Esophagus muscularis mucosa (tissue), 4 donors: ENCODE measurements at places on chromosomes 4 and X. TPM values are rescaled to one million over a fixed set of nuclear protein-coding genes. Genes with fewer than 3 reads are reported as not detected.

DNA sequence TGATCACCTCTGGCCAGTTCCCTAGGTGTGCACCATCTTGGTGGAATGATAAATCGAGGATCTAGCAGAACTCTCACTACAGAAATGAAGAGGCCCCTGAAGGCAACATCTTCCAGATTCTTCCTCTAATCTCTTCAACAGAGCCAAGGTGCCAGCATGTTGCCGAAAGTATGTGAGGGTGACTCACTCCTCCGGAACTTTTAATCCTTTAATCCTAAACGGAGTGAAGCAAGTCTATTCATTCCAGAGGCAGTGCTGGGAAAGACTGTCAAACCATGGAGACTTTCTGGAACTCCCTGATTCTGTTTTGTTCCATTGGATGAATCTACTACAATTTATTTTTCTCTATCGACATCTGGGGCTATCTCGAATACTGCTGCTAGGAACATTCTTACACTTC is 68.7 kb downstream of the SUPT20HL2 start:
- no peak for DNase-seq
- H3K27ac ChIP-seq = peak overlapping the region; percentile 31
- peaks cover 11% of the 10 kb centered on the region for H3K4me1 ChIP-seq

DNA sequence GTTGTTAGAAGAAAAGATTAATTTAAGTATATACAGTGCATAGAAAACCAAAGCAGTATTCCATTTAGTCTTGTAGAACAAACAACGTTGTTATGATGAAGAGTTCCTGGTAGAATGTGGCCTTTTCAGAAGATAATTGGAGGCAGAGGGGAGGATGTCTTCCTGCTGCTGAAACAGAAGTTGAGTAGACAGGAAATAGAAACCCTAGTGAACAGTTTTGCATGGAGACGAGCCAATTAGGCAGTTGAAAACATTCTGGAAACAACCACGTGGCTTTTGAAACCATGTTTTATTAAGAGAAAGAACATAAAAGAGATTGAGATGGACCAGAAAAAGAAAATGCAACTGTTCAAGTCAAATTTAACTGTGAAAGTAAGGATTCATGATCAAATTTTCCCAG is 325.2 kb downstream of the CAMK2D start:
- H3K4me3 ChIP-seq = no peak overlapping the region
- H3K36me3 ChIP-seq = no peaks in the 10 kb centered on the region
- peak overlapping the region; percentile 50 for H3K27ac ChIP-seq
- no peak for DNase-seq
- no peaks in the 10 kb centered on the region for H3K27me3 ChIP-seq
- H3K4me1 ChIP-seq = peaks cover 28% of the 10 kb centered on the region

DNA sequence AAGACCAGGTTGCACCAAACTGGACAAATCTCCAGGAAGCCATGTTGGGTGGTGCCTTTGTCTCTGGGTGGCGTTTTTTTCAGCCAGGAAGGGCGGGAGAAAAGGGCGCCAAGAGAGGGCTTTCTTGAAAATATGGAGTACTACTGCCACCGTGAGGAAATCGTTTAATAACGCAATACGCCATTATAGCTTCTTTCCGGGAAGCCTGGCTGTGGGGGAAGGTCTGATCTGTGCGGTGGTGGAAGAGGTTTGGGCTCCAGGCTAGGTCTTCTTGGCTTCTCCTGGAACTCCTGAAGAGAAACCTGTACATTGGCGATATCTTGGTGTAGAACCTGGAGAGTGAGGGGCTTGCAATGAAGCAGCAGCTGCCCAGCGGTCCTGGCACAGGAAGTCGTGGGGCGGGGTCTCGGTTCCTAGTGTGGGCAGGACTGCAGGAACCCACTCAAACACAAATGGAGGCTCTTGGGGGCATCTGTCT is 202.7 kb downstream of the OR13H1 start:
- peaks cover 4% of the 10 kb centered on the region for H3K4me1 ChIP-seq
- H3K4me3 ChIP-seq = peak overlapping the region; percentile 61
- no peak for DNase-seq

- no peaks in the 10 kb centered on the region for H3K27me3 ChIP-seq
- no peak overlapping the region for H3K4me3 ChIP-seq
- DNase-seq = no peak
- no peaks in the 10 kb centered on the region for H3K36me3 ChIP-seq
- H3K27ac ChIP-seq = no peak overlapping the region
- H3K4me1 ChIP-seq = no peaks in the 10 kb centered on the region
Measured at GRCh38 chr4:156378033-156378665, 424.5 kb upstream of the CTSO start.

DNA sequence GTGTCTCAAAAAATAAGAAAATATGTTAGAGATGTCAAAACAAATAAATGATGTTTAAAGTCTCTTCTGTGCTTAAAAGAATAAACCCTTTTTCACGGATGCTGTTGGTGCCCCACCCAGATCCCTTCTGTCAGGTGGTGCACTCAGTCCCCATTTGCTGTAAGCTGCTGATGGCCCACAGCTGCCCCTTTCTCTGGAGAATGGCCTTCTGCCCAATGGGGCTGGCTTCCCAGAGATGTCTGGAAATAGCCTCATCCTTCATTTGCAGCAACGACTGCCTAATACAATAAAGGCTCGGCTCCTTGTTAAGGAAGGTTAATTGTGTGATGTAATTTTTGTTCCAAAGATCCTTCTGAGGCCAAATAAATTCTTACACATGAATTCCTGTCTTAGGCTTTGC is 31.8 kb downstream of the ETNPPL start:
- DNase-seq = no peak
- no peaks in the 10 kb centered on the region for H3K4me1 ChIP-seq
- H3K4me3 ChIP-seq = no peak overlapping the region
- no peaks in the 10 kb centered on the region for H3K36me3 ChIP-seq
- no peaks in the 10 kb centered on the region for H3K27me3 ChIP-seq

GRCh38 chr4:100079264-100079663 is 111.0 kb downstream of the DDIT4L start:
- H3K4me3 ChIP-seq = no peak overlapping the region
- no peaks in the 10 kb centered on the region for H3K4me1 ChIP-seq
- H3K27me3 ChIP-seq = no peaks in the 10 kb centered on the region
- DNase-seq = no peak

GRCh38 chr4:181364504-181364903 is 878.7 kb upstream of the TENM3 start:
- no peaks in the 10 kb centered on the region for H3K36me3 ChIP-seq
- H3K27me3 ChIP-seq = no peaks in the 10 kb centered on the region
- no peak for DNase-seq

DNA sequence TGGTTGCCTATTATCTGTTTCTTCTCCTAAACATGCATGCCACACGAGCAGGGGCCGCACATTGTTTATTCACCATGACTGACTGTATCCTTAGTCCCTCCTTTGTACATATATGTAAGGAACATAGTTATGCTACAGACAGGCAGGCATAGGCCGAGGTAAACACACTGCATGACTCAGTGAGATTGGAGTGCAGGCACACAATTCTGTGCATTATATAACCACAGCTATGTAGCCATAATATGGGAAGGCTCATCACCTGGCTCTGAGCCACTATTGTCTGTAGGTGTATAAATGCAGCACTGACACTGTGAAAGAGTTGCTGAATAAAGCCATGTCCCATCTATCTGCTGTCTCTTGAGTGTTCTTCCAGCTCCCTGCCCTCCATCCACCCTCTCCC is 431.6 kb downstream of the IDS start:
- no peaks in the 10 kb centered on the region for H3K4me1 ChIP-seq
- H3K4me3 ChIP-seq = no peak overlapping the region
- H3K27me3 ChIP-seq = no peaks in the 10 kb centered on the region
- peak; percentile 19 for DNase-seq
- H3K36me3 ChIP-seq = no peaks in the 10 kb centered on the region

DNA sequence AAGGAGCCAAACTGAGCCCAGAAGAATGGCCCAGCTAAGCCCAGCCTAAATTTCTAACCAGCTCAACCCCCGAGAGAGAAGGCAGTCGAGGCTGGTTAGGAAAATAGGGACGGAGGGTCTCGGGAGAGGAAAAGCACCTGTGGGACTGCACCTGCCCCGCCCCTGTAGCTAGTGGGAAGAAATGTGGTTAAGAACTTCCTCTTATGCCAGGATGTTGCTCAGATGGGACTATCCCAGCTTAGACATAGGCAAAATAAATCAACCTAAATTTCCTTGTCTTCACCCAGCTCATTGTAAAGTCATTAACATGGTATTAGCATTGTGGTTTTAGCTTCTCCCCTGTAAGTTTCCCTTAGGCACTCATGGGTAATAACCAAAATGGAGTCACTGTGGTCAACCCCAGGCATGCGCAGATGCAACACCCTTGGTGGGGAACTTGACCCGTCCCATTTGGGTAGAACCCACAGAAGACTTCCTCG is 86.8 kb downstream of the ZNF718 start:
- no peak for DNase-seq
- no peaks in the 10 kb centered on the region for H3K27me3 ChIP-seq
- no peak overlapping the region for H3K4me3 ChIP-seq
- H3K4me1 ChIP-seq = peaks cover 11% of the 10 kb centered on the region
- no peak overlapping the region for H3K27ac ChIP-seq
- no peaks in the 10 kb centered on the region for H3K36me3 ChIP-seq

GRCh38 chr4:184598753-184599491 is 50.3 kb downstream of the CASP3 start:
- no peaks in the 10 kb centered on the region for H3K36me3 ChIP-seq
- H3K27me3 ChIP-seq = no peaks in the 10 kb centered on the region
- H3K4me1 ChIP-seq = no peaks in the 10 kb centered on the region

DNA sequence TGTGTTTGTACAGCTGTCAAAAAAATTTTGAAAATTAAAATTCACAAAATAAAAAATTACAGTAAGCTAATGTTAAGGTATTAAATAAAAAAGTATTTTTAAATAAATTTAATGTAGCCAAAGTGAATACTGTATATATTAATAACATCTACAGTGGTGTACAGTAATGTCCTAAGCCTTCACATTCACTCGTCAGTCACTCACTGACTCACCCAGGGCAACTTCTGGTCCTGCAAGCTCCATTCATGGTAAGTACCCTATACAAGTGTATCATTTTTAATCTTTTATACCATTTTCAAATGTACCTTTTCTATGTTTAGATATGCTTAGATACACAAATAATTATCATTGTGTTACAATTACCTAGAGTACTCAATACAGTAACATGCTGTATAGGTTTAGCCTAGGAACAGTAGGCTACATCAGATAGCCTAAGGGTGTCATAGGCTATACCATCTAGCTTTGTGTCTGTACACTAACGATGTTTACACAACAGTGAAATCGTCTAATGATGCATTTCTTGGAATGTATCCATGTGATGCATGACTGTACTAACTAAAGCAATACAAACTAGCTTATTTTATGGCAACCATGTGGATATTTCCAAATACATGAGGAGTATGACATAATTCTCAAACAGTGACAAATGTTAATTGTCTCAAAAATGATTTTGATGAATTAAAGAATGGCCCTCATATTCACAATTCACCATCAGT is 13.7 kb downstream of the DDX60 start:
- no peak overlapping the region for H3K27ac ChIP-seq
- no peaks in the 10 kb centered on the region for H3K27me3 ChIP-seq
- DNase-seq = no peak
- peaks cover 70% of the 10 kb centered on the region for H3K36me3 ChIP-seq
- H3K4me3 ChIP-seq = no peak overlapping the region

- H3K4me1 ChIP-seq = no peaks in the 10 kb centered on the region
- H3K36me3 ChIP-seq = no peaks in the 10 kb centered on the region
- no peak overlapping the region for H3K4me3 ChIP-seq
- H3K27me3 ChIP-seq = no peaks in the 10 kb centered on the region
- no peak for DNase-seq
Measured at GRCh38 chr4:102328045-102328444, 17.2 kb downstream of the SLC39A8 start.

- peaks cover 38% of the 10 kb centered on the region for H3K27me3 ChIP-seq
- no peaks in the 10 kb centered on the region for H3K36me3 ChIP-seq
- no peak for DNase-seq
- peak overlapping the region; percentile 91 for H3K27ac ChIP-seq
- H3K4me3 ChIP-seq = peak overlapping the region; percentile 86
Measured at GRCh38 chrX:40093586-40093985, 4.2 kb downstream of the BCOR start.

CFP gene
- 6.8 TPM for total RNA-seq

HDAC6 gene
- total RNA-seq = 57.7 TPM

FHDC1 gene
- total RNA-seq = 1.7 TPM

CLDN22 gene
- not detected for total RNA-seq

VEGFC gene
- total RNA-seq = 7.6 TPM

DDX60 gene
- total RNA-seq = 6.7 TPM

C4orf50 gene
- total RNA-seq = 0.33 TPM

CCNQ gene
- 58.3 TPM for total RNA-seq

RBM46 gene
- not detected for total RNA-seq

ADGRG4 gene
- total RNA-seq = not detected
